ENCODE measurements at places on chromosomes 2 and 18. TPM values are rescaled to one million over a fixed set of nuclear protein-coding genes. Genes with fewer than 3 reads are reported as not detected.

GRCh38 chr2:240236217-240237111 is 96.0 kb upstream of the OTOS start:
- peak; percentile 72 for DNase-seq

DNA sequence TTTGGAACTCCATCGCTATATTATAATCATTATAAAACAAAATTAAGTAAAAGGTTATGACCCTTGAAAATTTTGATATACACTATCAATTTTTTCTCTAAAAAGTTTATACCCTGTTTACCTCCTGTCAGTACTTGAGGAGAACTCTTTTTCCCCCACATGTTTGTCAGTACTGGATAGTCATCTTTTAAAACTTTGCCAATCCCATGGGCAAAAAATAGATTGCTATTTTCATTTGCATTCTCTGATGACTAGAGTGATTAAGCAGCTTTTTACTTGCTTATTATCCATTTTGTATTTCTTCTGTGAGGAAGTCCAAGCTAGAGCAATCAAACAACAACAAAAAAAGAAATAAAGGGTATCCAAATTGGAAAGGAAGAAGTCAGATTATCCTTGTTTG is 76.4 kb downstream of the DGKD start:
- no peak for DNase-seq

DNA sequence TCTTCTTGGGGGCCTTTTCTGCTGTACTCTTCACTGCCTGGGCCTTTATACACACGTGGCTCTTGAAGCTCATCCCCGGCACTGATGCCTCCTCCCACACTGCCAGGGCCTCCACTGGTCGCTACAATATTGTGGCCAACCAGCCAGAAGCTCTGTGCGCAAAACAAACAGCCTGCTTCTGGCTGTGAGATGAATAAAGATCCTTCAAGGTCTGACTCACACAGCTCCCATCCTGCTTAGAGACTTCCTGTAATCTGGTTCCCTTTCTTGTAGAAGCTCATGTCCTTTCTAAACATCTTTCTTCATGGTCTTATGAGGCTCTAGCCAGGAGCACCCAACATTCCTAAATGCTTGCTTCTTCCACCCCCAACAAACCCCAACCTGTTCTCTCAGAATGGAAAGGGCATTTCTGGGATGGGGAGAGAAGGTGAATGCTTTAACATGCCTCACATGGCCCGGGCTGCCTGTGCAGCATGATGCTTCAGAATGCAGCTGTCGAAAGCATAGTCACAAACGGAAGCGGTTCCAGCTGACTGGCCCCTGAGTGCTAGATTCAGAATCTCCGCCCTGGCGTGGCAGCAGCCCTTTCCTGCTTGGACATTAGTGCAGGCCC is 24.6 kb downstream of the NRP2 start:
- peak; percentile 76 for DNase-seq

The TRABD2A gene
- total RNA-seq: 1.3 TPM

DNA sequence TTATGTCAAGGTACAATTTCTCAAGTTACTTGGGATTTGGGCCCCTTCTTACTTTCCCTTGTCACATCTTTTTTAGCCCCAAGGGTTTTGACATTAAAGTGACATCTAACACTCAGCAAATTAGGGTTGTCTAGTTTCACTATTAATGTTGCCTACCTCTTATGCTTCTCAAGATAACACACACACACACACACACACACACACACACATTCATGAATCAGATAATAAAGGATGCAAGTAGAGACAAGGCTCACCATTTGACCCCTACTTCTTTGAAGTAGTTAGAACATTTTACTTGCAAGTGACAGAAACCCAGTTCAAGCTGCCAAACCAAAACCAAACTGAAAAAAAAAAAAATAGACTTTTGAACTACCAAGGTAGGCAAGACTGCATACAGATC is 138.8 kb downstream of the TRIB2 start:
- DNase-seq: no peak

The SGPP2 gene
- total RNA-seq: 8.8 TPM

- no peak for DNase-seq
These were observed 235.6 kb downstream of the BCL11A start for GRCh38 chr2:60317844-60318243.

- no peak for DNase-seq
These were observed 398.3 kb downstream of the ALK start for GRCh38 chr2:29522951-29523669.

The CTNNA2 gene
- not detected for total RNA-seq

DNA sequence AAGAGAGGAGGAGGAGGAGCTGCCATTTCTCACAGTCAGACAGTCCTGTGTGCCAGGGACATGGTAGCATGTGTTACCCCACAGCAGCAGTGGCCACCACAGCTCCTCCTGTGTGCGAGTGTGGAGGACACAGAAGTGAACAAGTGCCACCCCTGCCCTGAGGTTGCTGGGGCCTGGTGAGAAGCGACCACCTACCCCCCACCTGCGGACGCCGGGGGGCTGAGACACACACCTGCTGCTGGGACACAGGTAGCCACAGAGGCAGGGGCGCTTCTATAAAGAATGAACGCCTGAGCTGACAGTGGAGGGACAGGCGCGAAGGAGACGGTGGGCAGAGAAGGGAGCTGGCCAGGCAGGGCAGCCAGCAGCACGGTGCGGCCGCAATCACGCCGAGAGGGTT is 32.3 kb upstream of the SALL3 start:
- DNase-seq: no peak

The AQP12B gene
- not detected for total RNA-seq

The PDE1A gene
- 11.2 TPM for total RNA-seq

DNA sequence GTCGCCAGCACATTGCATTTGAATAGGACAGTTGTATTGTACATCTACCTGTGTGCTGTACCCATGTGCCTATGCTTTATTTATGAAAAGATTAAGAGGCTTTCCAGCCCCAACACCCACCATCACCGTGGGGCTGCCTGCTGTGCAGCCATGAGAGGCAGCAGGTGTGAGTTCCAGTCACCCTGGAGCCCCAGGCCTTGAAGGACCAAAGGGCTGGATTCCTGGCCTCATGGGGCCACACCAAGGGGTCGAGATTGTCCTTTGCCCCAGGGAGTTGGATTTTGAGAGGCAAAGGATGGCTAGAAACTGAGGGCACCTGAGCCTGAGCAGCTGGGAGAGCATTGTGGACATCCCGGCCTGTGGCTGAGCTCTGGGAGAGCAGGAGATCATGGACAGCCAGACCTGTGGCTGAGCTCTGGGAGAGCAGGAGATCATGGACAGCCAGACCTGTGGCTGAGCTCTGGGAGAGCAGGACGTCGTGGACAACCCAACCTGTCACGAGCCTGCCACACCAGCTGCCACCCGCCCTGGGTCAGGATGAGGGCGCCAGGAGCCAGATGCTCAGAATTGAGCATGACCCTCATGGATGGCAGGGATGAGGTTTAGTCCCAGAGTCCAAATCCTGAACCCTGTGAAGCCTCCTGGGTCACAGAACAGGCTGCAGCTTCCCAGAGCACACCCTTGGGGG is 182.5 kb upstream of the RAB6C start:
- DNase-seq: no peak

GRCh38 chr2:208265371-208265800 is 669 bp upstream of the PIKFYVE start:
- no peak for DNase-seq

DNA sequence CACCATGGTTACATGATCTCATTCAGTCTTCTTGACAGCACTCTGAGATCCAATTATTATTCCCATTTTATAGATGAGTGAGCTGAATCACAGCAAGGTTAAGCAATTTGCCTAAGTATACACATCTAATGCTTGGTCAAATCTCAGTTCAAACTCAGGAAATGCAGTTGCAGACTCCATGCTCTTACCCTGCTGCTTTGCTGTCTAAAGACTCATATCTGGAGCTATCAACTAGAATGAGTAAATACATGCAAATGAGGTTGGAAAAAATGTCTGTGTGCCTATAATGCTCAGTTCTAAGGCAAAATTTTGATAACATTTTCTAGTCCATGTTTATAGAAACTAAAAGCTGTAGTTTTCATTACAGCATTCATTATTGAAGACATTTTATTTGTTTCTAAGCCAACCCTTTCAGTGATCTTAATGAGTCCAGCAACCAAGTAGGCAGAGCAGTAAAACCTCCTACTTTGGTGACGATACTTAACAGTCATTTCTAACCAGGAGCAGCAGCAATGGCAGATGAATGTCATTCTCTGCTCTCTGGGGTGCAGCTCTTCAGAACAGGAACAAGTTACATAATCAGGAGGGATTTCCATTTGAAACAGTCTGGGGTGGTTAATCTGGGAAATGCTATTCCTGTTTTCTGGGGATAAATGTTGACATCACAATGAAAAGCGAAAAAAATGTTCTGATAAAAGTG is 396.8 kb upstream of the UBE2E3 start:
- DNase-seq: no peak

GRCh38 chr2:228913176-228913575 is 357.9 kb downstream of the PID1 start:
- DNase-seq: no peak

DNA sequence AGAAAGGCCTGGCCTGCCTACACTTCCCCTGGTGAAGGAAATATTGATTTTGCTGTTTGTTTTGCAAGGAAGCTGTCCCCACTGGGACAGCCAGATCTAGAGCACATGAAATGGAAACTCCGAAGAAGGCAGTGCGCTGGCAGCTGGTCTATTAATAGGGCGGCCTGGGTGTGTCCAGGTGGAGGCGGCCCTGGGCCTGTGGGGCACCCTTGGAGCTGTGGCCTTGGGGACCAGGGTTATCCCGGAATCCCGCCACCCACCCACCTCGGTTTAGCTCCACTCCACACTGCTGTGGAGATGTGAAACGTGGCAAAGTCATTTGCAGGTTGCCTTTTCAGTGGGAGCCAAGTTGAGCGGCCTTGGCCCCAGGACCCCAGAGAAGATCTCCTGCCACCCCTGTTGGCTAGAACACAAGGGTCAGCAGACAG is 204.3 kb downstream of the KLHL29 start:
- DNase-seq: no peak

GRCh38 chr2:230909841-230910545 is 15.0 kb downstream of the GPR55 start:
- DNase-seq: no peak

DNA sequence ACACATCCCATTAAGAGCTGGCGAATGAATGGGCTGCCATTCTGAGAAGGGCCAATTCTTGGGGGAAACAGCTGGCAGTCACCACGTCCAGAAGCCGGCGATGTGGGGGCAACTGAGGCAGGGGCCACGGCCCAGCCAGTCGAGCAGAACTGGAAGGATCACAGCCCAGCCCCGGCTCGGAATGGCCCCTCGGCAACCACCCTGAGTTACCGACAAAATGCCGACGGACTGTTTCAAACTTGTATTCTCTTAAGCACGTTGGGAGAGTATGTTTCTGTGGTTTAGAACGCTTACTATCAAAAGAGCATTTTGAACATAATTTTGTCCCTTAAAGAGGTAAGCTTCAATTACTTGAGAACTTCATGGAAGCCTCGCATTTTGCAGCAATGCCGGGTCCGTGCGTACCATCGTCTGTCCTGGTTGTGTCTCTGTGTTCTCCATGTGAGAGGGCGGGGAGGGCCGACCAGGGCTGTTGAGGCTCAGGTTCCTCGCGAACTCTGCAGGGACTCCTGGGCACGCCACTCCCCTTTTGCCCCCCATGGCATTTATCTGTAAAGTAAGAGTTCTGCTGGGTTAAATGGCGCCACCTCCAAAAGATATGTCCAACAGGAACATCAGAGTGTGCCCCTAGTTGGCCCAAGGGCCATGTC is 155.9 kb downstream of the TWIST2 start:
- DNase-seq: no peak

DNA sequence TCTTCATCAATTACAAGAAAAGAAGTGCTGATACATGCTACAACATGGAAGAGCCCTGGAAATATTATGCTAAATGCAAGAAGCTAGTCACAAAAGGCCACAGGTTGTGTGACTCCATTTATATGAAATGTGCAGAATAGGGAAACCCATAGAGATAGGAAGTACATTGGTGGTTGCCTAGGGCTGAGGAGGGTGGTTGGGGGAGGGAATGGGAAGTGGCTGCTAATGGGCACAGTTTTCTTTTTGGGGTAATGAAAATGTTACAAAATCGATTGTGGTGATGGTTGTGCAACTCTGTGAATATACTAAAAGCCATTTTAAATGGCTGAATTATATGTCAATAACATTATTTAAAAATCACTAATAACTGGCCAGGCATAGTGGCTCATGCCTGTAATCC is 24.3 kb upstream of the RESP18 start:
- no peak for DNase-seq

DNA sequence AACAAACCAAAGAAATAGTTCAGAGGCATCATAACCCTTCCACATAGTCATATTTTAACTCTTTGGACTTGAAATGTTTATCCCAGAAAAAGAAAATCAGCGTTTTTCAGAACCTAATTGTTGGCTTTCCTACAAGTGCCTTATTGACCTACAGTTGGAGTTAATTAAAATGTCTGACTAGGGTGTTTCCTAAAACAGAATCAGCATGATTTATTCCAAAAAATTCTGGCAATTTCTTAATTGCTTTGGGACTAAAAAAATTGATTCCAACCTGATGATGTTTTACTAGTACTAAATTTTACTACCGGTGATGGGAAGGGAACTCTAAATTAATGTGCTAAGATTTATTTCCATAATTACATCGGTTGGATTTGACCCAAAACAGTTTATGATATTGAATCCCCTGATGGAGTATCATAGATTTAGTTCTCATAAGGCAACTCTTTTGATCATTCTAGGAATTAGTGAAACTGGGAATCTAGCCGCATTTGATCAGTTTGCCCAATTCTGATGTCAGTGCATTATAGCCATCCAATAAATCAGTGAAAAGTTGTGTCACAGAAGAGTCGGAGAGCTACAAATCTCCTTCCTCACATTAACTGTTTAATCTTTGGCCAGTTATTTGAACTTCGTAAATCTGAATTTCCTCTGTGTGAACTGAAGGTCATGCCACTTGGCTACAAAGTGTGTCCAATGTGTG is 134.3 kb upstream of the DSEL start:
- no peak for DNase-seq

GRCh38 chr2:238431456-238431855 is 4.7 kb downstream of the ASB1 start:
- DNase-seq: no peak

DNA sequence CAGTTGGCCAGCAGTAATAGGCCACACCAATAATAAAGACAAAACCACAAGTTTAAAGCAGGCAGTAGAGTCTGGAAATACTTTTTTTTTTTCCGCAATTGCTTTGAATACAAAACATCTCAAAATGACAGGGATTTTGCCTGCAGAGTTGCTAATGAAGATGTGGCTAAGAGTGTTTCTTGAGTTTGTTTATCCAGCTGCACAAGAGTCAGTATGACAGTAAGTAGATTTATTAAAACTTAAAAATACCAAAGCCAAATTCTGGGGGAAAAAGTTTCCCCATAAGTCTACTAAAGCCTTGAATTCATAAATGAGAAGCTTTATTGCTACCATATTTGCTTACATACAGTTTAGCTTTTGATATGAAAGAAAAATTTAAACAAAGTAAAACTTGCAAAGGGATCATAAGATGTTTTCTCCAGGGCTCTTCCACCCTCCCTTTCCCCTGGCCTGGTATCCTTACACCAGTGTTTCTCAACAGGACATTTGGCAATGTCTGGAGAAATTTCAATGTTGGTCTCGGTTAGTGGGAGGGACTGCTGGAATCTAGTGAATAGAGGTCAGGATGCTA is 3.9 kb upstream of the DSEL start:
- no peak for DNase-seq

- no peak for DNase-seq
These were observed 64.5 kb downstream of the ZFP36L2 start for GRCh38 chr2:43161650-43162510.

All from left cardiac atrium (tissue), 4 donors.